ENCODE measurements at places on chromosomes 16 and 17.

DNA sequence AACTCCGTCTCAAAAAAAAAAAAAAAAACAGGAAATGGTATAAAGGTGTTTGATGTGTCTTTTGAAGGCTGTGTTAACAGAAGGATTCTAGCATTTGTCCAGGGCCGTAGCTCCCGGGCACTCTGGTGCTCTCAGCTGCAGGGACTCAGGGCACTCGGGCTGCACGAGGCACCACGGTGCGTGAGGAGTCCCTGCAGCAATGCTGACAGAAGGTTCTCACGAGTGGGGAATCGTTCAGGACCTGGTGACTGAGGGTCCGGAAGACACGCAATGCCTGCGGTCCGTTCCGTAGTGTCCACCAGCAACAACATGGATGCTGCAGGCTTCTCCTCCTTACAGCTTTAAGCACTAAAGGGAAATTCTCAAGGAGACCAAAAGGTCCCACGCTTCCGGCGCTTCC lies 12.6 kb upstream of the FAAP100 start:
- H3K4me3 ChIP-seq, result no peak overlapping the region
- DNase-seq, result no peak
- H3K4me1 ChIP-seq, result no peaks in the 10 kb centered on the region
- no peaks in the 10 kb centered on the region for H3K27me3 ChIP-seq

- no peak for DNase-seq
- no peaks in the 10 kb centered on the region for H3K27me3 ChIP-seq
- no peak overlapping the region for H3K27ac ChIP-seq
- no peak overlapping the region for H3K4me3 ChIP-seq
- no peaks in the 10 kb centered on the region for H3K36me3 ChIP-seq
Measured at GRCh38 chr16:35585411-35585810, 2126.0 kb downstream of the TP53TG3F start.

DNA sequence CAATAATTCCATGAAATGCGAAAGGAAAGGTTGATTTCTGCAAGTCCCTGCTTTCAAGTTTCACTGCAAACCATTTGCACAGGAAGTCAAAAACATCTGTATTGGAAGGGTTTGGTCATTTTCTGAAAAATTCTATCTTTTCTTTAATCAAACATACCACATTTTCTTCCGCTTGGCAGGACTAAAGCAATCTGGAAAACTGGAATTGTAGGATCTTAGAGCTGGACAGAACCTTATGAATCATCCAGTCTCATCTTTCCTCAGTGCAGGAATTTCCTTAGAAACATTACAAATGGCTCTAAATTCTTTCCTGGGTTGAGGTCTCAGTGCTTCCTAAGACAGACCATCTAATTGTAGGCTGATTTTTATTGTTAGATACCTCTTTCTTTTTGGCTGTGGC lies 111.5 kb upstream of the ELAC2 start:
- no peak overlapping the region for H3K27ac ChIP-seq
- H3K27me3 ChIP-seq, result peaks cover 19% of the 10 kb centered on the region
- no peaks in the 10 kb centered on the region for H3K36me3 ChIP-seq

DNA sequence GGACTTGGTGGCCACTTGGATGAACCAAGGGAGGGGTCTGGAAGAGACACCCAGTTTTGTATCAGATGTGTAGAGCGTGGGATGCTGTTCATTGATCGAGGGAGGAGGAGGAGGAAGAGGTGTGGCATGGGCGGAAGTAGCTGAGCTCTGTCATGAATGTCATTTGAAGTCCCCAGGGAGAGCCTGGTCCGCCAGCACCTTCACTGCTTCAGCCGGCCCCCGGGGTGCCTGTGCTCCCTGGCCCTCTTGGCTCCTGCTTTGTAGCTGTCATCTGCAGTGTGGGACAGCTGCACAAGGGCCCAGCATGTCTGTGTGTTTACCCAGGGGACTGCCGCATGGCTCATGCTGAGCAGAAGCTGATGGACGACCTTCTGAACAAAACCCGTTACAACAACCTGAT lies 75.4 kb upstream of the RBL2 start:
- H3K27me3 ChIP-seq, result peaks cover 25% of the 10 kb centered on the region
- DNase-seq, result no peak
- peaks cover 6% of the 10 kb centered on the region for H3K4me1 ChIP-seq
- no peaks in the 10 kb centered on the region for H3K36me3 ChIP-seq
- no peak overlapping the region for H3K27ac ChIP-seq

- H3K4me3 ChIP-seq, result no peak overlapping the region
- no peaks in the 10 kb centered on the region for H3K27me3 ChIP-seq
- peaks cover 4% of the 10 kb centered on the region for H3K4me1 ChIP-seq
- H3K27ac ChIP-seq, result peak overlapping the region; percentile 85
- DNase-seq, result no peak
Measured at GRCh38 chr16:87832137-87832527, 37.2 kb downstream of the SLC7A5 start.

DNA sequence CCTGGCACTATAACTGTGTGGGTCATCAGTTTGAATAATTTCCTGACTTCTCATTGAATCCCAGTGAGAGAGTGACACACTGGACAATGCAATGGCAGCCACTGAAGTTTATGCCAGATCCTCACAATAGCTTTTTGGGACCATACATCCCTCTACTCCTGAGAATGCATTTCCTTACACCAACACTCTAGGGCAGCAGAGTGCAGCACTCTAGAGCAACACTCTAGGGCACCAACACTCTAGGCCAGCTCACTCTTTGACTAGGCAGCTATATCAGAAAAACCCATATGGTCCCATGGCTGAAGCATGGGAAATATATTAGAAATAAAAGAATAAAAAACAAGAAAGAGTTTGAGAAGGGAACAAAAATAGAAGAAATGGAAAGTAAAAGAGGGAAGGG lies 309.2 kb downstream of the MAP2K6 start:
- no peaks in the 10 kb centered on the region for H3K36me3 ChIP-seq
- DNase-seq, result no peak
- no peak overlapping the region for H3K4me3 ChIP-seq
- no peak overlapping the region for H3K27ac ChIP-seq

- H3K27me3 ChIP-seq, result no peaks in the 10 kb centered on the region
- peaks cover 2% of the 10 kb centered on the region for H3K36me3 ChIP-seq
- H3K4me3 ChIP-seq, result no peak overlapping the region
- DNase-seq, result no peak
- H3K27ac ChIP-seq, result peak overlapping the region; percentile 37
Measured at GRCh38 chr17:67845374-67845773, 20.1 kb downstream of the BPTF start.

DNA sequence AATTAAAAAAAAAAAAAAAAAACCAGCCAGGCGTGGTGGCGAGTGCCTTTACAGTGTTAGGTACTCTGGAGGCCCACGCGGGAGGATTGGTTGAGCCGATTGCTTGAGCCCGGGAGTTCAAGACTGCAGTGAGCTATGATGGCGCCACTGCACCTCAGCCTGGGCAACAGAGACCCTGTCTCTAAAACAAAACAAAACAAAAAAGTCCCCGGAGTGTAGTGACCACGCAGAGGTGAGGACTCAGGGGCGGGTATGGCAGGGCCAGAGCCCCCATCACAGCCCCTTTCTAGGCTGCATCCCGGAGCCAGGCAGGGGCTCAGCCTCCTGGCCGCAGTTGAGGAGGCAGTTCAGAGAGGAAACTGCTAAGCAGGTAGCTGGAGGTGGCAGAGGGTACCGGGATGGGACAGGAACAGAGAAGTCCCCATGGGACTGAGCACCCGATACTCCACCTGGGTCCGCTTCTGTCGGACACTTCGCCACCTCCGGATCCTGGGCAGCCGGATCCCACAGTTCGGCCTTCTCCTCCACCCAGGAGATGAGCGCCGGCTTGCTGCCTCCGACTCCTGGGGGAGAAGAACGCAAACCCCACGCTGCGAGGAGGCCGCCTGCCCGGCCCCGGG lies 800 bp downstream of the ZNF747 start:
- no peaks in the 10 kb centered on the region for H3K36me3 ChIP-seq
- DNase-seq, result no peak
- H3K4me1 ChIP-seq, result peaks cover 36% of the 10 kb centered on the region
- H3K27ac ChIP-seq, result peak overlapping the region; percentile 99

GRCh38 chr17:50955667-50956120 lies 89.5 kb upstream of the TOB1 start:
- peaks cover 6% of the 10 kb centered on the region for H3K4me1 ChIP-seq
- no peak for DNase-seq
- no peak overlapping the region for H3K4me3 ChIP-seq
- H3K27ac ChIP-seq, result no peak overlapping the region
- no peaks in the 10 kb centered on the region for H3K27me3 ChIP-seq

- H3K27me3 ChIP-seq, result no peaks in the 10 kb centered on the region
- peak overlapping the region; percentile 85 for H3K4me3 ChIP-seq
- peak overlapping the region; percentile 94 for H3K27ac ChIP-seq
- H3K36me3 ChIP-seq, result peaks cover 2% of the 10 kb centered on the region
Measured at GRCh38 chr16:57534881-57535658, 1.3 kb downstream of the CCDC102A start.

- no peak overlapping the region for H3K27ac ChIP-seq
- peaks cover 4% of the 10 kb centered on the region for H3K4me1 ChIP-seq
- no peaks in the 10 kb centered on the region for H3K27me3 ChIP-seq
- H3K4me3 ChIP-seq, result no peak overlapping the region
- no peaks in the 10 kb centered on the region for H3K36me3 ChIP-seq
Measured at GRCh38 chr17:47117386-47117785, 71.7 kb downstream of the CDC27 start.

GRCh38 chr17:57557416-57557815 lies 187.7 kb downstream of the CCDC182 start:
- peaks cover 12% of the 10 kb centered on the region for H3K4me1 ChIP-seq
- no peak overlapping the region for H3K4me3 ChIP-seq
- no peak for DNase-seq
- no peaks in the 10 kb centered on the region for H3K27me3 ChIP-seq
- H3K27ac ChIP-seq, result no peak overlapping the region
- no peaks in the 10 kb centered on the region for H3K36me3 ChIP-seq

- H3K36me3 ChIP-seq, result peaks cover 4% of the 10 kb centered on the region
- H3K4me3 ChIP-seq, result no peak overlapping the region
- DNase-seq, result no peak
Measured at GRCh38 chr17:42629411-42630009, 20.0 kb downstream of the TUBG1 start.

- peak overlapping the region; percentile 96 for H3K4me3 ChIP-seq
- DNase-seq, result peak; percentile 48
- peaks cover 27% of the 10 kb centered on the region for H3K4me1 ChIP-seq
- H3K27ac ChIP-seq, result peak overlapping the region; percentile 100
- no peaks in the 10 kb centered on the region for H3K27me3 ChIP-seq
- H3K36me3 ChIP-seq, result peaks cover 6% of the 10 kb centered on the region
Measured at GRCh38 chr17:31318298-31318801, 3.1 kb downstream of the EVI2A start.

DNA sequence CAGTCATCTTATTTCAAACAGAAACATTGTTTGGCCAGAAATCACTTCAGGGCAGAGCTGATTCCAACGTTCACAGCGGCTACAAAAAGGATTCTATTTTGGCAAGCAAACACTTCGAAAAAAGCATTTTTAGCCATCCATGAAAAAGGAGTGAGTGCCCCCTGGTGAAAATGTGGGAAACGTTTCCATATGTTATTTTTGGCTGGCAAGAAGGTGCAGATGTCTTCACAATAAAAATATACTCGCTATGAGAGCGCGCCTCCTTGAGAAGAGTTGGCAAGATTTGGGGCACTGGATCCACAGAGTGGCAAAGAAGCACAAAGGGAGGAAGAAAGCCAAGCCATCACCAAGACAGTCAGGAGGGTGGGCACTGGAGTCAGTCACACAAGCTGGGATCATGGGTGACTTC lies 191.1 kb downstream of the CHD9NB start:
- DNase-seq, result no peak
- no peaks in the 10 kb centered on the region for H3K4me1 ChIP-seq
- no peaks in the 10 kb centered on the region for H3K27me3 ChIP-seq

- H3K27ac ChIP-seq, result no peak overlapping the region
- DNase-seq, result no peak
- H3K36me3 ChIP-seq, result no peaks in the 10 kb centered on the region
Measured at GRCh38 chr16:55009581-55009980, 78.9 kb downstream of the IRX5 start.

DNA sequence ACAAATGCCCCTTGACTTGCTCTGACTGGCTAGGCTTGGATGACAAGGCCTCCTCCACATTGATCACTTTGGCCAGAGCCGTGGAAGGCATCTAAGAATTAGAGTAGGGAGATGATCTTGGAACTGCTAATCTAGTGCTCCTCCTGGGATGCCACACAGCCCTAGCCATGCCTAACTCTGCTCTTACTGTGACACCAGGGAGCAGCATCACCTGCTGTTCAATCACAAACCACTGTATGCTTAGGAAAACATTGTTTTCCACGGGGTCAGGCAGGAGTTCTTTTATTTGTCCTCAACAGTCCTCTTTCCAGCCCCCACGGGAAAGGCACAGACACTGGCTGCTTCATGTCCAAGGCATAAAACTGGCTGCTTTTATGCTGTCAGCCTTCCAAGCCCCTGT lies 46.3 kb downstream of the C16orf78 start:
- no peak for DNase-seq
- H3K27me3 ChIP-seq, result peaks cover 5% of the 10 kb centered on the region
- H3K27ac ChIP-seq, result no peak overlapping the region
- H3K4me3 ChIP-seq, result no peak overlapping the region
- H3K36me3 ChIP-seq, result peaks cover 2% of the 10 kb centered on the region

DNA sequence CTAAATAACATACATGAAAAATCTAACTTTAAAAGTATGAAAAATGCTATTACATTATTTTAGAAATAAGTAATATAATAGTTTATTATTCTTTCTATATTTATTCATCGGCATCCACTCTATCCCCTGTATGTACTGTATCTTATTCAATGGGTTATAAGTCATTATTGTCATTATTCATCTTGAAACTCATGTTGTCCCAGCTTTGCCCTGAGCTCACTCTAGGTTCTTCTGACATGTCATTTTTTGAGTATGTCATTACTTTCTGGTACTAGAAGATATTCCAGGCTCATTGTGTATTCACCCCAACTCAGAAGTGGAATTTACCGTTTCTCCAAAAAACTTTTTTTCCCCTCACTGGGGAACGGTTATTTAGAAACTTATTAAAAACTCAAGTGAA lies 53.0 kb upstream of the MNT start:
- no peaks in the 10 kb centered on the region for H3K36me3 ChIP-seq
- H3K4me3 ChIP-seq, result no peak overlapping the region
- DNase-seq, result no peak
- H3K4me1 ChIP-seq, result peaks cover 8% of the 10 kb centered on the region
- no peaks in the 10 kb centered on the region for H3K27me3 ChIP-seq

DNA sequence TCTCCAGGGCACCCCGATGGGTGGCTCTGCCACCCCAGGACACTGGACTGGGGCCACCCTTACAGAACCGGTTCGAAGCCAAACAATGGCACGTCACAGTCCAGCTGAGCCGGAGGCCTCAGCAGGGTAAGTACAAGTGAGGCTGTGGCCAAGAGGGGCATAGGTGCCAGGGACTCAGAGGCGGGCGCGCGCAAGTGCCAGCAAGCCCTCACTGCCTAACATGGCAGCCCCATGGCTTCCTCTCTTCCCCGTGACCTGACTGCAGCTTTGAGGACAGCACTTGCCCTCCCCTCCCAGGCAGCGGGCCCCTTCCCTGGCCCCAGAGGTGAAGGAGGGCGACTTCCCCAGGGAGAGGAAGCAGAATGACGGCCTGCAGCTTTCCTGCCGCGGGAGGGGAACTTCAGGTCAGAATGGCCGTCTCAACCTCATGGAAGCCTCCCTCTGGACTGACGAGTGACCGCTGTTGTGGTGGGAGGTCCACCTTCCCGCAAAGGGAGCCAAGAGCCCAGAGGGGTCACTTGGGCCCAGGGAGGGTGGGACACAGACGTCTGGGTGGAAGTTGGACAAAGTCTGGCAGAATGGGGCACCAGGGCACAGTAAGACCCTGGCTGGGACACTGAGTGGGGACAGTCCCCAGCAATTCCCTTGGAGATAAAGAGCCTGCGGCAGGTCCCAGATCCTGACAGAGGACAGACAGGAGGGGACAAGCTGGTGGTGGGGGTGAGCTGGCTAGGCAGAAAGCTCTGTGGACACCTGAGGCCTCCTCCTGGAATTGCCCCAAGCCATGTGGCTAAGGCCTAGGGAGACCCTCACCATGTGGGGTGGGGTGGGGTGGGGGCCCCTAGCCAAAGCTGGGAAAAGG lies 52.1 kb upstream of the TOB1 start:
- H3K27ac ChIP-seq, result peak overlapping the region; percentile 100
- H3K4me1 ChIP-seq, result peaks cover 39% of the 10 kb centered on the region
- H3K4me3 ChIP-seq, result peak overlapping the region; percentile 71

Data from T-helper 17 cell (primary cell).